ENCODE measurements at places on chromosomes 3 and 15.

DNA sequence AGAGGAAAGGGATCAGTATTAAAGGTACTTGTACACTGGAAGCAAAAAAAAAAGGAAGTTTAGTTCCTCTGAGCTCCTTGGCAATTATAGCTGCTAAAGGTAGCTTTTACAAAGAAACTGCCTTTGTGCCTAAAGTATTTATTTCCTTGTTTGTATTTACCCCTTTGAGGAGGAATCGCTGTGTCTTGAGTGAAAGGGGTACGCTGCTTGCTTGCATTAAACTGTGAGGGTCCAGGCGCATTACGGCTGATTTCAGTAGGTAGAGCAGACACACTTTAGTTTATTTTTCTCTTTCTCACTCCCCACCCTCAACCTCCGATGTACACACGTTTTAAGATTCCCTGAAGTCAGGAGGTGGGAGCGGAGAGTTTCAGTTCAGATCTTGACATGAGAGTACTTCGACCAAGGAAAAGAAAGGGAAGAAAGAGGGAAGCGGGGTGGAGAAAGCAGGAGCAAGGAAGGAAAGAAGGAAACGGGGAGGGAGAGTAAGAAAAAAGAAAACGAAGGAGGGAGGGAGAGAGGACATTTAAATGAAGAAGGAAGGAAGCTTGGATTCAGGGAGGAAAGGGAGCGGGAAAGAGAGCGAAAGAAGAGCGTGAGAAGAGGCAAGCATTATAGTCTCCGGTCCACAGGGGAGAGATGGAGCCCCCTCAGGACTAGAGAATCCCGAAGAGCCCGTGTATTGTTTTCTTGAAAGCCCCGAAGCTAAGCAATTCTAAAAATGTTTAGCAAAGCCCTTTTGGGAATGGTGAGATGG, 1.2 kb upstream of the MME start:
- peak; percentile 57 for DNase-seq

GRCh38 chr3:94070341-94070911, 7.6 kb downstream of the NSUN3 start:
- DNase-seq: no peak

- no peak for DNase-seq
Observed at GRCh38 chr15:22948056-22948455, 32.1 kb downstream of the CYFIP1 start.

DNA sequence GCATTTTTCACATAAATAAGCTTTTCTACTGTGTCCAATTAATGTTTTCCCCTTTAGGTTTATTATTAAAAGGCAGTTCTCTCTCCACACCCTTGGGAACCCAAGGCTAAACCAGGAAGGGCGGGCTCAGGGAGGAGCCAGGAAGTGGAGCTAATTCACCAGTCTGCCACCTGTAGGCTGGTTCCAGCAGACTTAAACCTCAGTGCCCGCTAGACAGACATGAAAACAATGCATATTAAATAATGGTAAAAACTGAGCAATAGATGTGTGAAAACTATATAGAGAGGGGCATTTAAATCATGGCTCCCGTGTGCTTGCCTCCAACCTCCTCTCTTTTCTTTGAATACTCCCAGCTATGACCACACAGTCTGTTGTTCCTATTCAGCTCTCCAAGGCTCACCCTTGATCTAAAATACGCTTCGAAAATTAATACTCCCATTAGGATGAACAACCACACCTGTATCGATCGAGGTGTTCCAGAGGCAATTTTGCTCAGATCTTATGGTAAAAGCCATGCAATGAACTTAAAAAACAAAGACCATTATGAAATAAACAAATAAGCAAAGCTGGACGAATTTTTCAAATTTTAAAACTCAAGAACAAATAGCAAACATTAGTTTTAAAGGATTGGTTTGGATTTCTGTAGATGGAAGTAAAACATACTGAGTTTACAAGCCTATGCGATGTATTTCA, 253.3 kb downstream of the TJP1 start:
- no peak for DNase-seq

GRCh38 chr15:71066983-71067382, 48.3 kb upstream of the THSD4 start:
- peak; percentile 83 for DNase-seq

- no peak for DNase-seq
Observed at GRCh38 chr3:183962807-183963206, 54.9 kb downstream of the ABCC5 start.

- DNase-seq: peak; percentile 98
Observed at GRCh38 chr15:28955160-28955992, 69.6 kb downstream of the APBA2 start.

DNA sequence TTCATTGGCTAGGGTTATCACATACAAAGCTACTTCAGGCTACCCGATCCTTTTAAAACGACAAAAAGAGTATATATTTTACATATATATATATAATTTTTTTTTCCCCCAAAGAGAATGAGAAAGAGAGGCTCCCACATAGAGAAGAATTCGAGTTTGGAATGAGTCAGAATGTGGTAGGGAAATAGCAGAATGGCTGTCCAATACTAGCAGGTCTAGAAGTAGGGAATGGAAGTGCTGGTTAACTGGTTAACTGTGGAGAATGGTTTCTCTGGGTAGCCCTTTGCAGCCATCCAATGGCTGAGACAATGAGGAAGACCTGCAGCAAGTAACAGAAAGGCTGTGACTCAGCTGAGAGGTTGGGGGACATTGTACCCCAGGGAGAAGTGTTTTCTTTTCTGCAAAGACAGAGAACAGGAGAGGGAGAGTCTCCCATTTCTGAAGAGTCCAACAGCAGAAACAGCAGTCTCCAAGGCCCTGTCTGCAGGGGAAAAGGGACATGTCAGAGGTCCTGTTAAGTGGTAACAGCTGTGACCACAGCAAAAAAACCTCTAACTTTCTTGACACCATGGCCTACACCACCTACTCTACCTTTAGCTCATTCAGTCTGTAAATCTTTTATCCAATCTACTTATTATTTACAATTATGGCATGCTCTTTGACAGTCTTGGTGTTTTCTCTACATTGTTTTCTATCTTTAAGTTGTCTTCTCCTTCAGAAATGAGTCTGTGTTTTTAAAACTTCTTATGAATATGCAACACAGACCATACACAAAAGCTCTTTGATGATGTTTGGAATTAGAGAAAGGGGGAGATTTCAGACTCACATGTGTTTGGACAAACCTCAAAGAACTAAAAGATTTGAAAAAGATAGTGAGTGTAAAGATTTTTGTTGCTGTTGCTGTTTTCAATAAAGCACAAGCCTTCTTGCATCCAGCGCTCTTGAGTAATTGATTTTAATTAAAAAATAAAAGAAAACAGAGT, 116.1 kb upstream of the SLC7A14 start:
- DNase-seq: peak; percentile 50

- no peak for DNase-seq
Observed at GRCh38 chr3:64489361-64490044, 198.3 kb downstream of the ADAMTS9 start.

DNA sequence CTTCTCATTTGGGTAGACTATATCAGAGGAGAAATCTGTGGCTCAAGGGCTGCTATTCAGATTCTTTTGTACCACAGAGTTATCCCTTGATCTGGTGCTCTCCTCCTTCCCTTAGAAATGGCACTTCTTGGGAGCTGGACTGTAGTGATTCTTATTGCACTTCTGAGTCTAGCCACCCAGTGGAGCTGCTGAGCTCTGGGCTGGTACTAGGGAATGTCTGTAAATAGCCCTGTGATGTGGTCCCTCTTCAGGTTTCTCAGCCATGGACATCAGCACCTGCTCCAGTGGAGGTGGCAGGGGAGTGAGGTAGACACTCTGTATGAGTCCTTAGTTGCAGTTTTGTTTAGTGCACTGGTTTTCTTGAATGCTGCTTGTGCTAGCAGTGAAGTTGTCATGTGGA, 1292.6 kb downstream of the SI start:
- DNase-seq: no peak

GRCh38 chr3:121836064-121836463, 1.1 kb downstream of the EAF2 start:
- DNase-seq: no peak

- DNase-seq: no peak
Observed at GRCh38 chr15:50210462-50211157, 28.6 kb downstream of the SLC27A2 start.

- no peak for DNase-seq
Observed at GRCh38 chr3:4822568-4822967, 156.7 kb upstream of the BHLHE40 start.

Data from fibroblast of villous mesenchyme (primary cell).